ENCODE measurements at places on chromosomes 5 and 9. TPM values are rescaled to one million over a fixed set of nuclear protein-coding genes. Genes with fewer than 3 reads are reported as not detected.

DNA sequence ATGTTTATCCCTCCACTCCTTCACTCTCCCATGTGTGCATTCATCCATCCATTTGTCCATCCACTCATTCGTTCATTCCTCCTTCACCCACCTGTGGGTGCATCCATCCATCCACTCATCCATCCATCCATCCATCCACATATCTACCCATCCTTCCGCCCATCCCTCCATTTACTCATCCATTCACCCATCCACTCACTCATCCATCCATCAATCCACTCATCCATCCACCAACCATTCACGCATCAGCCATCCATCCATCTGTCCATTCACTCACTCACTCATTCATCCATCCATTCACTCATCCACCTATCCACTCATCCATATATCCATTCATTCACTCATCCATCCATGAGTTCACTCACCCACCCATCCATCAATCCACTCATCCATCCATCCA is 7.3 kb downstream of the SLC9A3 start:
- H3K4me3 ChIP-seq = no peak overlapping the region
- H3K4me1 ChIP-seq = no peaks in the 10 kb centered on the region

DNA sequence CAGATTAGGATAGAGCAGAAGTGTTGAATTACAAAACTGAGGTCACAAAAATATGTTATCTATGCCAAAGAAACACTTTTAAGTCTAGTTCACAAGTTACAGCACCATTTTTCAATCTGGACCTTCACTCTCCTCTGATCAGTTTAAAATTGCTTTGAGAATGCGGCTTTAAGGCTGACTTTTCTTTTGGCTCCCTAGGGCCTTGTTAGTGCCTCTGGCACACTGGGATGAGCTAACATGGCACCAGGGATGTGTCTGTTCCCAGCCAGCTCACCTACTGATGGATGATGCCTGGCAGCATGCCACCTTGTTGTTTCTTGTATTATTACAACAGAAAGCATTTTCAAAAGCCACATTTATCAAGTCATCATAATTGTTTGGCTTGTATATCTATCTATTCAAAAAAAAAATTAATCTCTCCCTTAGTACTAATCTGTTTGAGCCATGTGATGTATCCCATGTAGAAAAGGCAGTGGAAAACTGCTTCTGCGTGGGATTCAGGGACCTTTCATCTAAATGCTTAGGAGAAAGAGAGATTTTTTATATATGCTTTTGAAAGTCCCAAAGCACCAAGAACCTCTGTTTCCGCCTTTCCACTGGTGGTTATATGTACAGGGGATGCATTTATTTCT is 46.6 kb downstream of the ADAMTSL1 start:
- H3K4me1 ChIP-seq = peaks cover 9% of the 10 kb centered on the region
- no peaks in the 10 kb centered on the region for H3K27me3 ChIP-seq
- H3K4me3 ChIP-seq = no peak overlapping the region
- no peak overlapping the region for H3K27ac ChIP-seq
- H3K36me3 ChIP-seq = peaks cover 2% of the 10 kb centered on the region

Gene NIPSNAP3A
- 33.2 TPM for total RNA-seq

DNA sequence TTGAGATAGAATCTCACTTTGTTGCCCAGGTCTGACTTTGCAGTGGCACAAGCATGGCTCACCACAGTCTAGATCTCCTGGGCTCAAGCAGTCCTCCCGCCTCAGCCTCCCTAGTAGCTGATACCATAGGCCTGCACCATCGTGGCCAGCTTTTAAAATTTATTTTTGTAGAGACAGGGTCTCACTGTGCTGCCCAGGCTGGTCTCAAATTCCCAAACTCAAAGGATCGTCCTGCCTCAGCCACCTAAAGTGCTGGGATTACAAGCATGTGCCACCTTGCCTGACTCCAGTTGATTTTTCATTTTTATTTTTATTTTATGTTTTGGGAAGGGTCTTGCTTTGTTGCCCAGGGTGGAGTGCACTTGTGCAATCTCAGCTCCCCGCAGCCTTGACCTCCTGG is 41.7 kb upstream of the GLDC start:
- H3K4me3 ChIP-seq = no peak overlapping the region
- DNase-seq = no peak
- no peak overlapping the region for H3K27ac ChIP-seq

Gene ANXA2R
- total RNA-seq = 3.5 TPM

DNA sequence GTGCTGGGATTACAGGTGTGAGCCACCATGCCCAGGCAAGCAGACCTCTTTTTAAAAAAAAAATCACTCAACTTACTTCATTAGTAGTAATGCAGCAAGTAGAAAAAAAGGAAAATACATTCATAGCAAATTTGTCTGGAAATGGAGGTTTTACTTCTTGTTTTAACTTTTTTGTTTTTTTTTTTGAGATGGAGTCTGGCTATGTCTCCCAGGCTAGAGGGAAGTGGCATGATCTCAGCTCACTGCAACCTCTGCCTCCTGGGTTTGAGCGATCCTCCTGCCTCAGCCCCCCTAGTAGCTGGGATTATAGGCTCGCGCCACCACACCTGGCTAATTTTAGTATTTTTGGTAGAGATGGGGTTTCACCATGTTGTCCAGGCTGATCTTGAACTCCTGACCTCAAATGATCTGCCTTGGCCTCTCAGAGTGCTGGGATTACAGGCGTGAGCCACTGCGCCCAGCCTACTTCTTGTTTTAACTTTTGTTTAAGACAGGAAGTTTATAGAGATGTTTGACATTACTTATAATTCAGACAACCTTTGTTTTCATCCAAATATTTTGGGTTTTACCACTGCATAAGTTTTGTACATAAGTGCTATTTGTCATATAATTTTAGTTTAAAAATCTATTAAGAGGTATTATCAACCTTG is 26.5 kb downstream of the UBE2R2 start:
- H3K4me3 ChIP-seq = no peak overlapping the region
- H3K4me1 ChIP-seq = peaks cover 54% of the 10 kb centered on the region
- H3K27ac ChIP-seq = peak overlapping the region; percentile 74
- DNase-seq = no peak

- peaks cover 4% of the 10 kb centered on the region for H3K36me3 ChIP-seq
- H3K4me1 ChIP-seq = peaks cover 8% of the 10 kb centered on the region
- H3K4me3 ChIP-seq = no peak overlapping the region
- DNase-seq = no peak
- H3K27ac ChIP-seq = no peak overlapping the region
Observed at GRCh38 chr9:91783876-91784672, 166.0 kb downstream of the ROR2 start.

GRCh38 chr9:107721705-107722245 is 232.2 kb upstream of the KLF4 start:
- peaks cover 5% of the 10 kb centered on the region for H3K27me3 ChIP-seq
- no peak overlapping the region for H3K27ac ChIP-seq
- peaks cover under 1% of the 10 kb centered on the region for H3K4me1 ChIP-seq
- H3K36me3 ChIP-seq = no peaks in the 10 kb centered on the region

Gene SNX18
- total RNA-seq = 50.4 TPM

Gene GABBR2
- total RNA-seq = 0.12 TPM

GRCh38 chr9:18441261-18441660 is 32.7 kb upstream of the ADAMTSL1 start:
- H3K4me3 ChIP-seq = no peak overlapping the region
- H3K4me1 ChIP-seq = peaks cover 33% of the 10 kb centered on the region

Gene GRIN3A
- total RNA-seq = not detected

DNA sequence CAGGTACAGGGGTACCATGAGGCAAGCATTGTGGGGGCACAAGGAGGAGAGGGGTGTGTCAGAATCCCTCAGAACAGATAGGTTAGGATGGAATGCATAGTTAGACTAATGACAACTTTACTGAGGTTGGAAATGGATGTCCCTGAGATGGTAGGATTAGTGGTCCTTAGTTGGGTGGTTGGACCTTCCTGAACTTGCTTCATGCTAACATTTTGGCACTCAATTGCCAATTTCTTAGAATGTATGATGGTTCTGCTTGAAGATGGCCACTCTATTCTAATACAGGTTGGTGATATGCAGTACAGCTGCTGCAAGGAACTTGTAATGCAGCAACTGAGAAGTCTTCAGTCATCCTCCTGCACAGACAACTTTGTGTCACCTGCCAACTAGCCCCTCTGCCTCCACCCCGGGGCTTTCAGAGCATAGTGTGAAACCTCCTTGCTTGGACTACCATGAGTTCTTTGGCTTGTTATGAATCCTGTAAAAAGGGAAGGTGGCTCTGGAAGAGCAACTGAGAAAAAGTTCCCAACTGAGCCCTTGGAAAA is 5.4 kb downstream of the CCNI2 start:
- H3K36me3 ChIP-seq = peaks cover 11% of the 10 kb centered on the region
- H3K27me3 ChIP-seq = no peaks in the 10 kb centered on the region
- no peak overlapping the region for H3K4me3 ChIP-seq

DNA sequence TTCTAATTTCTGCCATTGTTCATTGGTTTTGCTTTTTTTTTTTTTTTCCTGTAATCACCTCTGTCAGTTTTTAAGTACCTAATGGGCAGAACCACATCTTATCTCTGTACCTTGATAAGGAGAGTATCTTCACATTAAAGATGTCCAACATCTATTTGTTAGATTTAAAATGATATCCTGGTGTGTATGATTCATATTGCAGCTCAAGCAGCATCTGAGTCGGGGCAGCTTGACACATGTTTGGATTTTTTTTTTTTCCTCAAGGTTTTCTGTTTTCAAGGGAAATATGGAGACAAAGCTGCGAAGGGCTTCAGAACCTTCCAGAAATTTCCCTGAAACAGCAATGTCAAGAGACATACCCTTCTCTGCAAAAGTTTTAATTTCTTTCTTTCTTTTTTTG is 164.7 kb downstream of the DOCK2 start:
- no peaks in the 10 kb centered on the region for H3K36me3 ChIP-seq
- H3K27ac ChIP-seq = no peak overlapping the region
- H3K4me1 ChIP-seq = peaks cover 32% of the 10 kb centered on the region

GRCh38 chr5:5419291-5420210 is 2.9 kb upstream of the ICE1 start:
- H3K4me3 ChIP-seq = peak overlapping the region; percentile 68
- no peaks in the 10 kb centered on the region for H3K36me3 ChIP-seq
- H3K27me3 ChIP-seq = no peaks in the 10 kb centered on the region
- no peak for DNase-seq
- H3K4me1 ChIP-seq = peaks cover 50% of the 10 kb centered on the region

- no peak for DNase-seq
- H3K27me3 ChIP-seq = no peaks in the 10 kb centered on the region
- peaks cover 11% of the 10 kb centered on the region for H3K4me1 ChIP-seq
- no peaks in the 10 kb centered on the region for H3K36me3 ChIP-seq
- H3K4me3 ChIP-seq = no peak overlapping the region
Observed at GRCh38 chr5:113203916-113204315, 227.3 kb downstream of the DCP2 start.

GRCh38 chr9:92480291-92480771 is 2.0 kb downstream of the ASPN start:
- DNase-seq = no peak
- H3K4me3 ChIP-seq = peak overlapping the region; percentile 76
- peaks cover 83% of the 10 kb centered on the region for H3K4me1 ChIP-seq
- peaks cover 6% of the 10 kb centered on the region for H3K36me3 ChIP-seq

GRCh38 chr5:176629853-176630680 is at the start of the genes EIF4E1B and SNCB:
Gene EIF4E1B, plus strand, starts transcription at chr5:176630675. Its CDS starts 12,113 bp downstream, at chr5:176642788.
Gene SNCB, minus strand, starts transcription at chr5:176630534. Its CDS starts 880 bp downstream, at chr5:176629654.
- H3K27me3 ChIP-seq = peaks cover 67% of the 10 kb centered on the region
- H3K4me1 ChIP-seq = peaks cover 9% of the 10 kb centered on the region
- DNase-seq = no peak
- peaks cover 2% of the 10 kb centered on the region for H3K36me3 ChIP-seq
- H3K27ac ChIP-seq = no peak within 1 kb of the TSS

- H3K4me3 ChIP-seq = no peak overlapping the region
- H3K27ac ChIP-seq = no peak overlapping the region
- H3K27me3 ChIP-seq = no peaks in the 10 kb centered on the region
- no peaks in the 10 kb centered on the region for H3K36me3 ChIP-seq
- H3K4me1 ChIP-seq = no peaks in the 10 kb centered on the region
Observed at GRCh38 chr5:128665747-128666355, 127.8 kb upstream of the FBN2 start.

Gene NEURL1B
- 5.4 TPM for total RNA-seq

DNA sequence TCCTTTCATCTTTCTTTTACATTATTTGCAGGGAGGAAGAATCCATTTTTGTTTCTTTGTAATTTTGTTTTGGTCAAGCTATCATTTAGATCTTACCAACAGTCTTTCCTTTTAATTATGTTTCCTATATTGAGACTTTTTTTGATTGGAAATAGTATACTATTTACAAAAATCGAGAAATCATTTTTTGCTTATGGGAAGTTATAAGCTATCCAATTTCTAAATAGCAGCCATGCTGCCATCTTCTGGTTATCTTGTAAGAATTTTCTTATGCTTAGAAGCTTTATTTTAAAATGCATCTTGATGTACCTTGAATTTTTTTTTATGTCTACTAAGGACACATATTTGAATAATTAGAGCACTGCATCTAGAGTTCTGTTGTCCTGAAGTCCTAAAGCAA is 821.2 kb downstream of the PTPRD start:
- peaks cover 6% of the 10 kb centered on the region for H3K27me3 ChIP-seq
- DNase-seq = no peak
- H3K4me3 ChIP-seq = no peak overlapping the region
- H3K27ac ChIP-seq = no peak overlapping the region
- H3K4me1 ChIP-seq = peaks cover 3% of the 10 kb centered on the region
- H3K36me3 ChIP-seq = no peaks in the 10 kb centered on the region

- H3K27ac ChIP-seq = no peak overlapping the region
- no peaks in the 10 kb centered on the region for H3K27me3 ChIP-seq
- H3K4me3 ChIP-seq = no peak overlapping the region
- no peak for DNase-seq
Observed at GRCh38 chr5:32278406-32278805, 34.3 kb downstream of the MTMR12 start.

- H3K36me3 ChIP-seq = peaks cover 1% of the 10 kb centered on the region
- peaks cover 54% of the 10 kb centered on the region for H3K27me3 ChIP-seq
- no peaks in the 10 kb centered on the region for H3K4me1 ChIP-seq
- no peak overlapping the region for H3K4me3 ChIP-seq
Observed at GRCh38 chr5:170262061-170263045, 29.6 kb downstream of the C5orf58 start.

DNA sequence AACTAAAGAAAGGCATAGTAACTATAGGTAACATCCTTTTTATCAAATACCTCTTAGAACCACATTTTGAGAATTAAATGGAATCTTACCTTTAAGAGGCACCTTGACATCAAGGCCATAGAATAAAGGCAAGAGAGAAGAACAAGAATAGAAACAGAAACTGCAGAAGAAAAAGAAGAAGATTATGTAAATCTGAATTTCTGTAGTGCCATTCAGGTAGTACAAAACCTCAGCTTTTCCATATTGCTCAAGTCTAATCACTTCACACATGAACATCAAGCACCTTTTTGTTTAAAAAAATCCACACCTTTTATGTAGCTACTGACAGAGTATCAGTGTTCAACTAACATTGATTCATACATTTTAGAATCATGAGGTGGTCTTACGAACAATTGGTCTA is 91.8 kb upstream of the DPYSL3 start:
- H3K36me3 ChIP-seq = peaks cover 2% of the 10 kb centered on the region
- no peak overlapping the region for H3K4me3 ChIP-seq
- DNase-seq = no peak

Data from chondrocyte (in vitro differentiated cells).